ENCODE measurements at places on chromosomes 3 and 15.
A peak's percentile ranks its signal among the peaks of the same experiment; 100 is the strongest.

- no peak for DNase-seq
Observed at GRCh38 chr3:186824430-186825139, 17.9 kb upstream of the ADIPOQ start.

DNA sequence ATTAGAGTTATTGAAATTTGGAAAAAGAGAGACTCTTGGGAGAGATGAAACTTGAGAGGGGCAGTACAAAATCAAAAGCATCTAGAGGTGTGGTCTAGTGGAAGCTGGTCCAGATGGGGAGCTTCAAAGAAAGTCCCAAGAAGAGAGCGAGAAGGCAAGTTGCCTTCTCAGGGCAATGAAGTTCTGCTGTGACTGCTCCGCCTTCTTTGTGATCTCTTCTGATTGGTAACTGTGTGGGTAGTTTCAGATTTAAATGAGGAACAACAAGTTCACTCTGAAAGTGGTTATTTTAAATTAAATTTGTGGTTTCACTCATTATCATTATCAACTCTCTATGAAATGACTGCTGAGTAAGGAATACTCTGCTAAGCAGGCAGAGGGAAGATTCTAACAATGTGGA lies 233.3 kb downstream of the NLGN1 start:
- DNase-seq: no peak

DNA sequence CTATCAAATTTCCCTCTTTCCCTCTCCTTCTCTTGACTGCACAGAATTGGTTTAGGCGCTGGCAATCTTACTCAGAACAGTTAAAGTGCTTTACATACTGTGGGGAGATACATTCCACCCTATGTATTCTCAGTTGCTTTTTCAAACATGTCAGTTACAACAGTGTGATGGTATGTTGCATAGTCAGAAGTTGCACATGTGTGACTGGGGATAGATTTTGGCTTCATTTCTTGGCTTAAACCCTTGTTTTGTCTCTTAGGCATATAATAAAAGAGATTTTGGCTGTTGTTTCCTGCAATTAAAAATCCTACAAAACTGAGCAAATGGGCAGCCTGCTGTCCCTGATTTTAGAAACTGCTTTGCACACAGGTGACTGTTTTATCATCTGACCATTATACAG lies 86.7 kb downstream of the PIK3R4 start:
- DNase-seq: no peak

DNA sequence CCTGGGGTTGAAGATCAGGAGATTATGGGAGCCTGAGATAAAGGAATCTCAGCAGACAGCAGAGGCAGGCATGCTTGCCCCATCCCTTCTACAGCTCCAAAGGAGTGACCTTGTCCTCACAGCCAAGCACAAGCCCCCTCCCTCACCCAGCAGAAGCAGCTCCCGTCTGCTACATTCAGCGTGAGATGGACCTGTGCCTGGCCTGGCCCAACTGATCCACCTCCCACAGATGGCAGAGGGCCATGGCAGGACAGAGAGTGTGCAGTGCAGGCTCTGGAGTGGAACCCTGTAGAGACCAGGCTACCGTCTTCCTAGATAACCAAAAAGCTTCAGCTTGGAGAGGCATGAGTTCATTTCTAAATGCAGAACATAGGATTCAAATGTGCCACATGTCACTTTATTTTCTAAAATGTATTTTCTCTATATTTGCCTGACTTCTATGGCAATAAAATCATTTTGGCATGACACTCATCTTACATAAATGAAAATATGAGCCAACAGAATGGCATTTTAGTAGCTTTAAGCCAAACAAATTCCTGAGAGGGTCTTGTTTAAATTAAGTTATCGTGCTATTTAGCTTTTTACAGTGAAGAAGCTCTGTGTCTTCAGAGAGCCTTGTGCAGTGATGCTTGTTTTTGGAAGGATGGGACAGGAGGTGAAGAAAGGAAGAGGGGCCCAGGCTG lies 43.7 kb downstream of the SLC12A8 start:
- DNase-seq: no peak

DNA sequence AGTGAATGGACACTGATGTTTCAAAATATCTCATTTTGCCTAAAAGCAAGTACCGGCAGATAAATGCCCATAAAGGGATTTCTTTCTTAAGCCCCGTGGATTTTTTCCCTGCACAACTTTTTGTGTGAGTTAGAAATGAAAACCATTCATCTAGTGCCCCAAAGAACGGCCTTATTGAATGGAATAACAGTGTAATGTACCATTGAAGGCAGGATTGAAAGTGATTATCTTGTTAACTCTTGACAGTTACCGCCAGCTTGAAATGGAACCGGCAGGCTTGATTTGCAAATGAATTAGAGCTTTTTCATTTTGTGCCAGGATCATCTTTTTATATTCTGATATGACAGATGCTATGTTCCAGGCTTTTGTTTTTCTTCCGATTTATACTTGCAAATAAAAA lies 162.2 kb downstream of the RSRC1 start:
- no peak for DNase-seq

- no peak for DNase-seq
Observed at GRCh38 chr3:187763850-187764648, 18.8 kb upstream of the BCL6 start.

GRCh38 chr15:43346305-43346704 lies 15.9 kb upstream of the LCMT2 start:
- DNase-seq: no peak

DNA sequence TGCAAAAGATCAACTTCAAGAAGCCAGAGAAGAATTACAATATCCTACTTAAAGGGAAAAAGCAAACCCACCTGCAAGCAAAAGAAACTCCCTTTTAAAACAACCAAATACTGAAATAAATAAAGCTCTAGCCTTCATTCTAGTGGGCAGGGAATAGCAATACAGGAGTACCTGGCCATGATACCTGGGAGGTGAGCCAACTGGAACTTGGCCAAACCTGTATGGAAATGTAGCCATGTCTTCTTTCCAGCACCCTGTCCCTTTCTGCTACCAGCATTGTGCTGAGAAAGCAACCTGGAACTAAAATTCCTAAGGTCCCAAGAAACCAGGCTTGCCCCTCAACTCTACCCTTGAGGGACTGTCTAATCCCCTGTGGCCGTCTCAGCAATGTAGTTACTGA lies 530.0 kb downstream of the EPHB1 start:
- DNase-seq: no peak

DNA sequence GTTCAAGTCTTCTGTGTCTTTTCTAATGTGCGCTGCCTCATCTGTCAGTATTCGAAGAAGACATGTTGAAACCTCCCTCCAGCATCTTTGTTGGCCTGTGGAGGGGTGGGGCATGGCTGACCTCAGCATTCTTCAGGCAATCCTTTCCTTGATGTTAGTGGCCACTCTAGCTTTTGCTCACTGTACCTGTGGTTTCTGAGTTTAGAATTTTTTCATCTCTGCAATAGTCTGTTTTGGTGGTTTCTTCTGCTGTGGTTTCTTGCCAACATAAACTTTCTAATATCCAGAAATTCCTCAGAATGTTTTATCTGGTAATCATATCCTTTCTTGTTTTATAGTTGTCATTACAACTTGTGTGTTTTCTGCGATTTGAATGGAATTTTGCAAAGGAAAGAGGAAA lies 251.3 kb upstream of the NR2E3 start:
- DNase-seq: peak; percentile 89

DNA sequence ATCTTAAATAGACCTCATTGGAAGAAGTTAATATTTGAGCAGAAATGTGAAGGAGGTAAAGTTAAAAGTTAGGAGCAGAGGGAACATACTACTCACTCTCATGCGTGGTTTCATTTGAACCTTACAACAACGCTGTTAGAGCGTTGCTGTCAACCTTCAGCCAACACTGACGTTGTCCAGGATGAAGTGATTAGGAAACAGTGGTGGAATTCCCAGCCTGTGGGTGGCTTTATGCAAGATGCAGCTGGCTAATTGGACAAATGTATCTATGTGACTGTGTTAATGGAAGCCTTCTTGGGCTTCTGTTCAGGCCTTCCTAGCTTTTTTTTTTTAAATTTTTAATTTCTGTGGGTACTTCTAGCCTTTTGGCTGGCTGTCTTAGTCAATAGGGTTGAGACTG lies 40.5 kb downstream of the PTPRG start:
- DNase-seq: no peak

DNA sequence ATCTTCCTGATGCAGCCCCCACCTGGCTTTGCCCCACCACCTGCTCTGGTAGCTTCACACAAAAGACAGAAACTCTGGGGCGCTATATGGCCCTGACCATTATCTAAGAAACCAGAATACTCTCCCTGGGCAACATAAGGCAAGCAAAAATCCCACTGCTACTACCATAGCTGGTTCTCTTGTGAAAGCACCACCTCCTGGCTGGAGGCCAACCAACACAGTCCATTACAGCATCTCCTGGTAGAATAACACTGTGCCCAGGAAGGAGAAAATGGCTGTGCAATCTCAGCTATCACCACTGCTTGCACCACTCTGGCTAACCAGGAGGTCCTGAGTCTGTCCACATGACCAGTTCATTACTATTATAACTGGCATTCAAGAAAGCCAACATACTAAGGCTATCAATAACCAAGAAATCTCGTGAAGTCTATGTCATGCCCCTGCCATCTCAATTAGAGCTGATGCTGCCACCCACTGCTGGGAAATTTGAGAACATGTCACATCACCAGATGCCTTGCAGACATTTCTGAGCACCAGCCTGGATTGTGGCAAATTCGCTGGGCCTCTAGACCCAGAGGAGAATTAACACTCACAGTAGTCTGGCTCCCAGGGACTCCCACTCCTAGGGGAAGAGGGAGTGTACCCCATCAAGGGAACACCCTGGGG lies 1114.8 kb downstream of the ROBO2 start:
- no peak for DNase-seq

DNA sequence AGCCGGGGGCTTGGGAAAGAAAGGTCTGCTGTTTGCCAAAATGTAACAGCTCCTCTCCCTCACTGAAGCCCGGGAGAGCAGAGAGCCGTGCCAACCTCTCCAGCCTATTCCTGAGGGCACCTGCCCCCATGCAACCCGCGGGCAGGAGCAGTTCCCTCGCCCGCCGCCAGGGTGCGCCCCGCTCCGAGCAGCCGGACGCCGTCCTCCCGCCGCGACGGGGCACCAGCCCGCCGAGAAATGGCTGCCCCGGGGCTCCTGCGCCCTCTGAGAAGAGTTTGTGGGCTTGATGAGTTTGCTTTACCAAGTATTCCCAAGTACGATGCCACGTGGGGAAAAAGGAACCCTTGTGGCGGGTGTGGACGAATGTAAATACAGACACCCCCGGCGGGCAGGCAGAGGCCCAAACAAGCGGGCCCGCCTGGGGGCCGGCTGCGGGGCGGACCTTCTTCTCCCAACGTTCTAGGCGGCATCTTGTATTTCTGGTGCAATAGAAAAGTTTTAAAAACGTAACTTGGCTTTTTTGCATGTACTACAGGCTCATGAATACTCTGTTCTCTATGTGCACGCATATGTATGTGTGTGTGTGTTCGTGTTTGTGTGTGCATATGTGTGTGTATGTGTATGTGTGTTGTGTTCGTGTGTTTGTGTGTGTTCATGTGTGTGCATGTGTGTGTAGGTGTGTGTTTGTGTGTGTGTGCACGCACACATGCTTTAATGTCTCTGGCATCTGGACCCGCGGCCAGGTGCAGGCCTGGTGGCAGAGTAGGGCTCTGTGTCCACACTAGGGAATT lies 162.9 kb downstream of the CHSY1 start:
- peak; percentile 83 for DNase-seq

DNA sequence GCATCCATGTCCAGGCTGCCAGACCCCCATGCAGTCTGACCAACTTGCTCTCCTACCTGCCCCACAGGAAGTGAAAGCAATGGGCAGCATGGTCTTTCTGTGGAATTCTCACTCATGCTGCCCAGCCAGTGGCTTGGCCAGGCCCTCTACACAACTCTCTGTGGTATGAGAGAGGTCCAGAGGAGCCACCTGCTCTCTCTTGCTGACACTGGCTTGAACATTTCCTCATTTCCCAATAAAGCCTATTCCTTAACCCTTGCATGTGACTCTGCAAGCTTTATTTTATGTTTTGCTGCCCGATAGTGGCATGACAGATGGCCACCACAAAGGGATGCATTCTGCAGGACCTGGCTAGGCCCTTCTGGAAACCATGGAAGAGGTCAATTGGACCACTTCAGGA lies 53.8 kb downstream of the CCR1 start:
- no peak for DNase-seq

GRCh38 chr3:16248556-16248955 lies 16.2 kb downstream of the DPH3 start:
- no peak for DNase-seq
